Ecto neural progenitor cell (in vitro differentiated cells): ENCODE measurements at places on chromosomes 7 and 10.

- DNase-seq = no peak
These were observed 7.9 kb upstream of the SEPTIN7 start for GRCh38 chr7:35792873-35793489.

DNA sequence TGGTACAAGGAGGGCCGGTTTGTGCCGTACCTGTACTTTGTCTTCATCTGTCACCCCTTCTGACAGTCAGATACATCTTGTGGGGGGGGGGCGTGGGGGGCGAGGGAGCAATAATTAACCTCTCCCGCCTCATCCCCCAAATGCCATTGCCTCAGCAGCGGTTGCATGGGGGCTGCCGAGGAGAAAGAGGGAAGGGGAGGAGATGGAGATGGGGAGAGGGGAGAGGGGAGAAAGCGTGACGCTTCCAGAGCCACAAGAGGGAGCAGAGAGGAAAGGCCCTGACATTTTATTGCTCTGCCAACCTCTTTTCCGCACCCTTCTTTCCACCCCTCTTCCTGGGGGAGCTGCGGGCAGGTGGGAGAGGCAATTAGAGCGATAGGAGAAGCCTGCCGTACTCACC, 11.8 kb downstream of the KAZALD1 start:
- no peak for DNase-seq

GRCh38 chr10:88253-88652, 39.2 kb upstream of the TUBB8 start:
- DNase-seq = no peak

DNA sequence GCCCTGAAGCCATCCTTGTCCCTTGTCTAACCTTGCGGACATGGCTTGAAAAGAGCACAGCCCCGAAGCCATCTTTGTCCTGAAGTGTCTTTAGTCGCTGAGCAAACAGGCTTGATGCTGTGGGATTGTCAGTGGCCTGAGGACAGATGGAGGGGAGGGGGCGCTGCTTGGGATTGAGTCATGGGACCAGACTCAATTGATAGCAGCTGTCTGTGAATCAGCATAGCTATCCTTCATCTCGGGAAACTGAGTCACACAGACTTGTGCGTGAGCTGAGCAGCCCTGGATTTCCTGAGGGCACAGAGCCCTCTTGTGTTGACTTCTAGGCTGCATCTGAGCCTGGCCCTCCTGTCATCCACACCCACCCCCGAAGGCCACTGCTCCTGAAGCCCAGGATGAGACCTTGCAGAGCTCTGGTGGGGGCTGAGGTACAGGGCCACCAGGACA, 14.4 kb downstream of the MYO1G start:
- no peak for DNase-seq

- no peak for DNase-seq
These were observed 131.3 kb upstream of the NOBOX start for GRCh38 chr7:144534655-144535395.

- DNase-seq = no peak
These were observed 51.3 kb upstream of the KLF6 start for GRCh38 chr10:3836222-3836820.

GRCh38 chr7:35498416-35498815, 196.5 kb downstream of the HERPUD2 start:
- DNase-seq = no peak

- DNase-seq = no peak
These were observed 99.1 kb upstream of the CACNA2D1 start for GRCh38 chr7:82542665-82543064.

- no peak for DNase-seq
These were observed 292.0 kb downstream of the WDR37 start for GRCh38 chr10:1347962-1348772.

GRCh38 chr10:35896001-35896400, 253.9 kb upstream of the FZD8 start:
- no peak for DNase-seq
